ENCODE measurements at places on chromosomes 4 and X.

GRCh38 chrX:130025256-130025655 is 42.8 kb downstream of the BCORL1 start:
- no peak for DNase-seq

- no peak for DNase-seq
These were observed 47.0 kb downstream of the COQ2 start for GRCh38 chr4:83237591-83237990.

- DNase-seq, result no peak
These were observed 141.5 kb downstream of the MAGEB17 start for GRCh38 chrX:16308773-16309172.

GRCh38 chr4:26896636-26897035 is 36.0 kb downstream of the STIM2 start:
- DNase-seq, result no peak

GRCh38 chrX:145630081-145630480 is 187.5 kb upstream of the SLITRK2 start:
- DNase-seq, result no peak

GRCh38 chrX:24610516-24610915 is 36.6 kb downstream of the PCYT1B start:
- DNase-seq, result no peak

- peak; percentile 43 for DNase-seq
These were observed 626 bp downstream of the TBC1D1 start for GRCh38 chr4:37891260-37892159.

DNA sequence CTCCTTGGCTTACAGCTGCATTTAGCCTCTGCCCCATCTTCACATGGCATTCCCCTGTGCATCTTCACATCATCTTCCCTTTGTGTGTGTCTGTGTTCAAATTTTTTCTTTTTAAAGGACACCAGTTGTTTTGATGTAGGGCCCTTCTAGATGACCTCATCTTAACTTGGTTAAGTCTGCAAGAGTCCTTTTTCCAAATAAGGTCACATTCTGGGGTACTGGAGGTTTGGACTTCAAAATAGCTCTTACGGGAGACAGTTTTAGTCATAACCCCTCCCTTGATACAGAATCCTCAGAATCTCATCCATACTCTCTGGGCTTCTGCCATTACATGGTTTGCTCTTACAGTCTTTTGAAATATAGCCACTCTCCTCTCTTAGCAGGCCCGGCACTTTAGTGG is 231.5 kb upstream of the ATP6AP2 start:
- no peak for DNase-seq

- no peak for DNase-seq
These were observed 90.6 kb downstream of the LRP2BP start for GRCh38 chr4:185304944-185305690.

DNA sequence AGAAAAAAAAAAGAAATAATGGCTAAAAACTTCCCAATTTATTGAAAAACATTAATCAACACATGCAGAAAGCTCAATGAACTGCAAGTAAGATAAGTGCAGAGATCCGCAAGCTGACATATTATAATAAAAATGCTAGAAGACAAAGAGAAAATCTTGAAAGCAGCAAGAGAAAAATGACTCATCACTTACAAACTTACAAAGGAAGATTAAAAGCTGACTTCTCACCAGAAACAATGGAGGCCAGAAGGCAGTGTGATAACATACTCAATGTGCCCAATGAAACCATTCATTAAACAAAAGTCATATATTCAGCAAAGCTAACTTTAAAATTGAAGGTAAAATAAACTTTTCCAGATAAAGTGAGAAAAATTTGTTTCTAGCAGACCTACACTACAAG is 7.3 kb upstream of the BRWD3 start:
- DNase-seq, result no peak

DNA sequence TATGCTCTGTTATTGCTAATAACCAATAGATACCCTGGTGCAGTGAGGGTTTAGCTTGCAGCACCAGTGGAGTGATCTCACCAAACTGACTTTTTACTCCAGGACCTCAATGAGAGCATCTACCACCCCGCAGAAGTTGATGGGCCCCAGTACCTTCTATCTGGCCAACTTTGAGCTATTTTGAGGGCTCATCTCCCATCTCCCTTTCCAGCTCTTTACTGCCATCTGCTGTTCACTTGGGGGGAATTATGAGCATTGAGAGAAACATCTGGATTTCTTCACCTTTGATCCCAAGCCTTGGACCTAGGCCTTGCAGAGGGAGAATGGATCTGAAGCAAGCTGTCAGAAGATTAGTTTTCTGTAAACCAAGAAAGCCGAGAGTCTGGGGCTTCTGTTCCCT is 143.6 kb downstream of the TMEM164 start:
- DNase-seq, result no peak

- DNase-seq, result no peak
These were observed 8.5 kb downstream of the MXD4 start for GRCh38 chr4:2253160-2254084.

DNA sequence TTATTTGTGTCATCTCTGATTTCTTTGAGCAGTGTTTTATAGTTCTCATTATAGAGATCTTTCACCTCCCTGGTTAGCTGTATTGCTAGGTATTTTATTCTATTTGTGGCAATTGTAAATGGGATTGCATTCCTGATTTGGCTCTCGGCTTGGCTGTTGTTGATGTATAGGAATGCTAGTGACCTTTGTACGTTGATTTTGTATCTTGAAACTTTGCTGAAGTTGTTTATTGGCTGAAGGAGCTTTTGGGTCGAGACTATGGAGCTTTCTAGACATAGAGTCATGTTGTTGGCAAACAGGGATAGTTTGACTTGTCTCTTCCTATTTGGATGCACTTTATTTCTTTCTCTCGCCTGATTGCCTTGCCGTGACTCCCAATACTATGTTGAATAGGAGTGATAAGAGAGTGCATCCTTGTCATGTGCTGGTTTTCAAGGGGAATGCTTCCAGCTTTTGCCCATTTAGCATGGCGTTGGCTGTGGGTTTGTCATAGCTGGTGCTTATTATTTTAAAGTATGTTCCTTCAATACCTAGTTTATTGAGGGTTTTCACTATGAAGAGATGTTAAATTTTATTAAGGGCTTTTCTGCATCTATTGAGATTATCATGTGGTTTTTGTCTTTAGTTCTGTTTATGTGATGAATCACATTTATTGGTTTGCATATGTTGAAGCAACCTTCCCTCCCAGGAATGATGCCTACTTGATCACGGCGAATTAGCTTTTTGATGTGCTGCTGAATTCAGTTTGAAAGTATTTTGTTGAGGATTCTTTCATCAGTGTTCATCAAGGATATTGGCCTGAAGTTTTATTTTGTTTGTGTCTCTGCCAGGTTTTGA is 72.7 kb upstream of the BOD1L1 start:
- DNase-seq, result no peak

DNA sequence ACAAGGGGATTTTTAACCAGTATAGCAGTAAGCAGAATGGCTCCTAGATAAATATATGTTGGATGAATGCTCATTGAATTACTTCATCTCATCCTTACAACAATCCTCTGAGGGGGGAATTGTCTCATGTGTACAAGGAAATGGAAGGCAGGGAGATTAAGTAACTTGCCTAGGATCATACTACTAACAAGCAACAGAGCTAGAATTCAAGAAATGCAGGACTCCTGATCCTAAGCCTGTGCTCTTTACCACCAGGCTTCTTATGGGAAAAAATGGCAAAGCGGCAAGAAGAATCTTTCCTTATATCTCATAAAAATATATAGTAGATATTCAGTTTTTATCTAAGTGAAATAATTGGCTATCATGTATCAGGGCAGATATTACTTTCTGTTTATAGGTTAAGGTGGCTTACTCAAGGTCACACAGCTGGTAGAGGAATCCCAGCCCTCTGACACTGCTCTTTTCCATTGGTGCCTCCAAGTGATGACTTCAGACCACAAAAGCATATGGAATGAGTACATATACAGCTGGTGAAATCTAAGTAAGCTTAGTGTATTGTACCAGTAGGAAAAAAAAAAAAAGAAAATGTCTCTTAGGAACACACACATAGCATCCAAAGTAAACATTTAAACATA is 2.1 kb downstream of the ABHD18 start:
- DNase-seq, result no peak

- DNase-seq, result no peak
These were observed 79.6 kb upstream of the VCX3A start for GRCh38 chrX:6614506-6614905.

- no peak for DNase-seq
These were observed 14.8 kb upstream of the MAMLD1 start for GRCh38 chrX:150348365-150348764.

GRCh38 chr4:18291256-18291655 is 269.7 kb upstream of the LCORL start:
- DNase-seq, result no peak

DNA sequence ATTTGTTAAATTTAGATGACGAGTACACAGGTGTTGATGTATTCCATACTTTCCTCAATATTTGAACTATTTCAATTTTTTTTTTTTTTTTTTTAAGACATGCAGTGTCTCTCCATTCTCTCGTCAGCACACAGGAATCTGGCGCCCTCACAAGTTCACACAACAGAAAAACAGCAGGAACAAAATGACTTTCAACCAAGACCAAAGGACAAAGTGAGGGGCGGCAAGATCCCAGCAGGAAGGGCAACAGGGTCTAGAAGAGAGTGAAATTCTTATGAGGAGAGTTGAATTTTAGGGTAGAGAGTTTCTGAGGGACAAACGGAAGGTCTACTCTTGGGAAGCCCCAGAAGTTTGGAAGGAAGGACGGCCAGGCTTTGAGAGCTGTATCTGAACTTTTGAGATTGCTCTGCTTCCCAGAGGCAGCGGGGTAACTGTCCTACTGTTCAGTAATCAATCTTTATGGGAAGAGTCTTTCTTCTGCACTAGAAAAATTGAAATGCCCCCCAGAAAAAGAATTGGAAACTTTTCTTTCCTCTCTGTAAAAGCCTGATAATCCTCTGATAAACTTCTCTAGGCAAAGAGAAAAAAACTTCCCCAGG is 760.2 kb downstream of the RAB28 start:
- peak; percentile 5 for DNase-seq

DNA sequence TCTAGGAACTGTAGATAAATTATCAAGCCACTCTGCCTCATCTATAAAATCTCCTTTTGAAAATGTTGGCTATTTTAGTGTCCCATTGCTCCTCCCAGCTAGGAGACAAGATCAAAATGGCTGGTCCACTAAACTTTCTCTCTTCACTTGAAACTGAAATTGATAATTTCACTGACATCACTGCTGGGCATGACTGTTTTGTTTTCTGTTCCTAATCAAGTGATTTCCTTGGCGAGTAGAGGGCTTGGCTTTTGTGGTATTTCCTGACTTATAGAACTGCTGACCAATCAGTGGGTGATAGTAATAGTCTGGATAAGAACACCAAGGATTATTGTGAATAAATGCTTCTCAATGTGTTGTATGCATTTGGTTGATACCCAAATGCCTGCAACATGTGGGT is 2152.9 kb downstream of the ARAP2 start:
- DNase-seq, result no peak

- DNase-seq, result no peak
These were observed 124.4 kb downstream of the RELL1 start for GRCh38 chr4:37561803-37562207.

- no peak for DNase-seq
These were observed 5.5 kb upstream of the XIAP start for GRCh38 chrX:123854329-123854728.

GRCh38 chr4:23889391-23889790 is 456 bp downstream of the PPARGC1A start:
- no peak for DNase-seq

DNA sequence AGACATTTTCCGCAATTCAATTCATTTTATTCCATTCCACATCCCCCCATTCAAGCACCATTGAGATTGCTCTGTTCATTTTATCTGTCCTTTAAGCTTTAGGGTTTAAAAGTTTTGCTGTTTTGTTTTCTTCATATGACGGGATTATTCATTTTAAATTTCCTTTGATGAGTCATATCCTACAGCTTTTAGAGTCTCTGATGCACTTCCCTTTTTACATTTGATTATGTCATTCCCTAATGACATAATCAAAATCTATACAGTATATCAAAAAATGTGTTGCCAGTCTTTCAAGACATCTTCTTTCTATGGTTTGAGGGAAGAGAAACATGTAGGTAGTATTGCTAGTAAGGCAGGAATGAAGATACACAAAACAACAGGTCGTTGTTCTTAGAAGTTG is 456.3 kb downstream of the PDGFC start:
- DNase-seq, result no peak

- no peak for DNase-seq
These were observed 53.0 kb upstream of the MMAA start for GRCh38 chr4:145566086-145566708.

- no peak for DNase-seq
These were observed 103.3 kb upstream of the PCDH18 start for GRCh38 chr4:137635601-137636000.

GRCh38 chrX:22424919-22425318 is 152.2 kb downstream of the CBLL2 start:
- DNase-seq, result no peak

- DNase-seq, result no peak
These were observed 447.7 kb downstream of the STIM2 start for GRCh38 chr4:27308379-27308778.

- no peak for DNase-seq
These were observed 163.3 kb downstream of the ATRX start for GRCh38 chrX:77622672-77623071.

DNA sequence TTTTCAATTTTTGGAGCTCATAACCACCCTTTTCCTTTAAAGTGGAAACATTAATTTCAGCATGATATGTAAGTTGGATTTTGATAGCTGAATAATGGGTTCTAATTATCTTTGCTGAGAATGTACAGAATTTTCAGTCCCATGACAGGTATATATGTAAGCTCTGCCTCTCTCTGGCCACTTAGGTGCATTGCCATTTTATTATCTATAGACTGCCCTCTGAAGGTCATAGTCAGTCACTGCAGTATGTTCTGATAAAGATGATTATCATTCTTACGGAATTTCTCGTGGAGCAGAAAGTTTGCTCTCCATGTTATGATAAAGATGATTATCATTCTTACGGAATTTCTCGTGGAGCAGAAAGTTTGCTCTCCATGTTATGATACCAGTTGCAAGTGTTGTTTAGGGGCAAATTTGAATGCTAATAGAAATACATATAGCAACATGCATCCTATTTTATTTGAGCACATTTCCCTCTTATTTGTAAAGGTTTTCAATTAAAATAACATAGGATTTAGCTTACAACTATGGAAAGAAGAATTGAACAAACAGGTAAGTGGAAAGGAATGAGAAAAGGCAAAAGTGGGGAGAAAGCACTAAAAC is 10.4 kb downstream of the AFP start:
- DNase-seq, result peak; percentile 63

DNA sequence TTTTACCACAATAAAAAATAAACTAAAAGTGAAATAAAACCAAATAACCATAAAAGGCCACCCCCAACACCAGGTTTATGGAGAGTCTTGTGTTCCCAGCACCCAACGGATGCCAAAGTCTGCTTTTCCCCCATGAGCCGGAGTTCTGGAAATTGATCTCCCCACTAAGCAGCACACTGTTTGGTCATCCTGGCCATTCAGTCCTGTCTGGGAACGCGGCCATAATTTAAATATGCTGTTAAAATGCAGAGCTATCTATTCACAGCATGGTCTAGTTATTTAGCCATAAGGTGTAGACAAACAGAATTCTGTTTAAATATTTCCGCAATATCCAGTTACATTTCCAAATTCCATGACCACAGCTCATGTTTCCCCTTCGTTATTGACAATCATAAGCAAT is 129.6 kb upstream of the TBL1X start:
- DNase-seq, result no peak

- DNase-seq, result peak; percentile 68
These were observed at the start of gene HSPA4L for GRCh38 chr4:127782275-127783025. HSPA4L (plus strand) TSS chr4:127782322; CDS start chr4:127782551, 229 bp downstream.

GRCh38 chr4:55826986-55827385 is 7.4 kb downstream of the EXOC1L start:
- DNase-seq, result no peak

All from SW 1271 (cell line).